ENCODE measurements at places on chromosomes 1 and 21.

DNA sequence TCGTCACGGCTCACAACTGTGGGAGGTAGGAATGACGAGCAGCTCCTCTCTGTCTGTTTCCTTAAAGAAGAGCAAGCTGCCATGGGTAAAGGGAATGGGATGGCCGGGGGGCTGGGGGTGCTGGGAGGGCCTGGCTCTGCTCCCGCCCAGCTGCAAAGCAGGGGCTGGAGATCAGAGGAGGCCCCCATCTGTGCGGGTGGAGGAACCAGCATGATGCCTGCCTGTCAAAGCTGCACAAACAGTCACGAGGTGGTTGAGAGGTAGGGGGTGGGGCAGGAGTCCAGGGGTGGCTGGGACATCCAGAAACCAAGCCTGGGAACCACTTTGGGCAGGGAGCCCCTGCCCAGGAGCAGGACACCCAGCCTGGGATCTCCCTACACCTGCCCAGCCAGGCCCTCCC is 12.6 kb downstream of the SLC41A1 start:
- DNase-seq, result no peak

DNA sequence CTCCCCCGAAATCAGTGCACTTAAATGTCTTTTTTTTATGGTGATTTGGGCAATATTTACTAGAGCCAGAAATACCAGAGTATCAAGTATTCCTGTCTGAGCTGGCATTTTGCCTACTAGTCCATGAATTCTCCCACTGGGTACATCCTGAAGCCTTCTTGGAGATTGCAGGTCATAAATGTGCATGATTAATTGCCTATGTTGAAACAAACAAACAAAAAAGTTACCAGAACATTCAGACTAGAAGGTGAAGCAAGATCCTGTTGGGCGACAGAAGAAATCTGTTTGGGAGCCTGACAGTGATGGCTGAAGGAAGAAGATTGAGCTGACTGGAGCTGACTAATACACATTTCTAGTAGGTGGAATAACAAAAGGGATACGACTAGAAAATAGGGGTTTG is 127.4 kb upstream of the NRIP1 start:
- DNase-seq, result no peak

- DNase-seq, result no peak
Measured at GRCh38 chr1:5504364-5504740, 487.9 kb downstream of the NPHP4 start.

- no peak for DNase-seq
Measured at GRCh38 chr1:42328916-42329496, 6.0 kb downstream of the FOXJ3 start.
